B cell (primary cell): ENCODE measurements at places on chromosomes 11 and 22. TPM values are rescaled to one million over a fixed set of nuclear protein-coding genes. Genes with fewer than 3 reads are reported as not detected.

DNA sequence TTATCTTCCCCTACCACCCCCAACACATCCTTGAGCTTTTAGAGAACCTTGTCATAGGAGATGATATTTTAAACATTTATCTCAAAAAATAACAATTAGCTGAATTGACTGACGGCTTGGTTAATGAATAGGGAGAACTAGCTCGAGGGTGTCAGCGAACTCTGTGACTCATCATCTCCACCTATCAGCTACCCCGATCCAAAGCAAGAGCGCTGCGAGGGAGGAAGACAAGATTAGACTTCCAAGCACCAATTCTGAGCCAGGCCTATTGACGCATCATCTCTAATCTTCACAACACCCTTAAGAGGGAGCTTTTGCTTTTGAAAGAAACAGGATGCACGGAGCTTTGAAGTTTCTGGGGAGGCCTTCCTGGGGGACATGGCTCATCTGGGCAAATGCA lies 51.0 kb upstream of the GALNT18 start:
- no peak overlapping the region for H3K4me3 ChIP-seq
- no peak for DNase-seq
- H3K36me3 ChIP-seq, result no peaks in the 10 kb centered on the region

- no peaks in the 10 kb centered on the region for H3K4me1 ChIP-seq
- H3K36me3 ChIP-seq, result no peaks in the 10 kb centered on the region
- no peaks in the 10 kb centered on the region for H3K27me3 ChIP-seq
- no peak overlapping the region for H3K27ac ChIP-seq
- no peak overlapping the region for H3K4me3 ChIP-seq
Measured at GRCh38 chr11:104695065-104695463, 203.2 kb downstream of the CASP12 start.

GRCh38 chr11:680970-681369 lies 14.1 kb downstream of the DEAF1 start:
- no peak overlapping the region for H3K27ac ChIP-seq
- no peaks in the 10 kb centered on the region for H3K27me3 ChIP-seq
- H3K4me3 ChIP-seq, result no peak overlapping the region
- H3K36me3 ChIP-seq, result peaks cover 46% of the 10 kb centered on the region

- DNase-seq, result no peak
- no peak overlapping the region for H3K27ac ChIP-seq
- no peak overlapping the region for H3K4me3 ChIP-seq
Measured at GRCh38 chr22:22245935-22246525, 1.4 kb downstream of the VPREB1 start.

- peaks cover 62% of the 10 kb centered on the region for H3K27me3 ChIP-seq
- peak overlapping the region; percentile 68 for H3K4me3 ChIP-seq
- DNase-seq, result no peak
- peaks cover 51% of the 10 kb centered on the region for H3K4me1 ChIP-seq
- no peaks in the 10 kb centered on the region for H3K36me3 ChIP-seq
Measured at GRCh38 chr22:20431511-20432192, 6.0 kb downstream of the SCARF2 start.

DNA sequence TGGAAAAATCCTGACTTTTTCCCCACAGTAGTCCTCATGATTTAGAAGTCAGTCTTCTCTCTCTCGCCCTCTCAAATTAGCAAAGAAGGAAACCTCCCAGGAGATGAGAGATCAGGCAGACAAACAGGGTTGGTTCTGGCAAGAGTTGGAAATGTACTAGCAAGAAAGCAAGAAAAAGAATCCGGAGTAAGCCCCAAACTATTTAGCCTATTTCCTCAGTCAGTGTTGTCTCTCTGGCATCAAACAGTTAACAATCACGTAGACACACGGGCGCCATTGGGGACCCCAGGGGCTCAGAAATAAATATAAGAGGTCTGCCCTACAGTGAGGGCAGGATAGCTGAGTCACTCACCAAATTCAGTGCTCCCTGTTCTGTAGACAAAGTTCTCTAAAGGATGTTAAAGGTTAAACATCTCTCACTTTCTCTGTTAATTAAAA lies 4.7 kb downstream of the C11orf52 start:
- no peak for DNase-seq
- H3K4me3 ChIP-seq, result no peak overlapping the region

DNA sequence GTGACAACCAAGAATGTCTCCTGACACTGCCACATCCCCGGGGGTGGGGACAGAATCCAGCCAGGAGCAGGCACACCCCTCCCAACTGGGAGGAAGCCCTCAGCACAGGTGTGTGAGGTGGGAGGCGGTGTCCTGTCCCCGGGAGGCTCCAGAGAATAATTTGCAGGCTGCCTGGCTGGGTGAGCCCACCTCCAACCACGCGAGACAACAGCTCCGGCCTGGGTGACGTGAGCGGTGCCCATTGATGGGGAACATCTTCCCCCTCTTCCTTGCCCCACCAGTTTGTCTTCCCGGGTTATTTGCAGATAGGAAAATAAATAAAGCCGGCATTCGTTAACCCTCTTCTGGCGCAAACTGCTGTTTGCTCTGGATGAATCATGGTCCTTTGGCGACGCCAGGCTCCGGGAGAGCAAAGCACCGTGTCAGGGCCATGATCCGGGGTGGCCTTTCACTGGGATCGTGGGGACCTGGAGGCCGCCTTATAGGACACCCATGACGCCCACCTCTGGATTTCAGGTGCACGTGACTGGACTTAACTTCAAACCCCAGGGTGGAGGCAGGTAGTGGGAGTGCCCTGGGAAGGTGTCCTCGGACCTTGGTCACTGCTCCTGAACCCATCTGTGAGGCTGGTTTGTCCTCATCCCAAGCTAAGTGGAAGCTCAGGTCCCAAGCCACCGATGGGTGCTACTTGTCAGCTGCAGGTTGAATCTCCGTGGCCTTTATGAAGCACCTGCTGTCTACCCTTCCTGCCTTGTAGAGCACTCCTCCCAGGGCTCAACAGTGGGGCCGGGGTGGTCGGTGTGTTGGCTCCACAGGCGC lies 13.9 kb downstream of the CCND1 start:
- H3K36me3 ChIP-seq, result no peaks in the 10 kb centered on the region
- no peaks in the 10 kb centered on the region for H3K27me3 ChIP-seq
- H3K4me3 ChIP-seq, result no peak overlapping the region
- DNase-seq, result no peak
- H3K4me1 ChIP-seq, result no peaks in the 10 kb centered on the region

DNA sequence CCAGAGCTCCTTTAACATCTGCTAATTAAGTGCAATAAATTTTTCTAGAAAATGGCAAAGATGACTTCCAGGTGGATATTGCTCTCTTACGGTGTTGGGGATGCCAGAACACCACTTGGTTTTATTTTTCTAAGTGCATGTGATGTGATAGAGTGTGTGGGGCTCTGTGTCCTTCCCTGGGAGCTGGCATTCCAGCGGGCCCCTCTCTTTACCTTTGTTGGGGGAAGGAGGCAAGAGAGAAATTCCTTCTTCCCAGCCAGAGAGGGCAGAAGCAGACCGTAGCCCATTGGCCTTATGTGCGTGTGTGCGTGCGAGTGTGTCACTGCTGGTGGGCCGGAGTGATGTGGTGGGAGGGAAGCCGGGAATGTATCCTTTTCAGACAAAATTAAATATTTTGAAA lies 17.2 kb downstream of the TEF start:
- H3K27ac ChIP-seq, result no peak overlapping the region
- peaks cover 4% of the 10 kb centered on the region for H3K4me1 ChIP-seq
- no peak overlapping the region for H3K4me3 ChIP-seq
- H3K27me3 ChIP-seq, result no peaks in the 10 kb centered on the region
- DNase-seq, result no peak

GRCh38 chr11:75563501-75563977 lies 1.5 kb downstream of the SERPINH1 start:
- H3K27ac ChIP-seq, result no peak overlapping the region
- DNase-seq, result no peak
- H3K27me3 ChIP-seq, result no peaks in the 10 kb centered on the region
- H3K36me3 ChIP-seq, result no peaks in the 10 kb centered on the region

GRCh38 chr11:125593114-125593820 lies 615 bp downstream of the STT3A start:
- peaks cover 27% of the 10 kb centered on the region for H3K4me1 ChIP-seq
- H3K36me3 ChIP-seq, result peaks cover 13% of the 10 kb centered on the region
- H3K27ac ChIP-seq, result peak overlapping the region; percentile 68
- no peaks in the 10 kb centered on the region for H3K27me3 ChIP-seq

DNA sequence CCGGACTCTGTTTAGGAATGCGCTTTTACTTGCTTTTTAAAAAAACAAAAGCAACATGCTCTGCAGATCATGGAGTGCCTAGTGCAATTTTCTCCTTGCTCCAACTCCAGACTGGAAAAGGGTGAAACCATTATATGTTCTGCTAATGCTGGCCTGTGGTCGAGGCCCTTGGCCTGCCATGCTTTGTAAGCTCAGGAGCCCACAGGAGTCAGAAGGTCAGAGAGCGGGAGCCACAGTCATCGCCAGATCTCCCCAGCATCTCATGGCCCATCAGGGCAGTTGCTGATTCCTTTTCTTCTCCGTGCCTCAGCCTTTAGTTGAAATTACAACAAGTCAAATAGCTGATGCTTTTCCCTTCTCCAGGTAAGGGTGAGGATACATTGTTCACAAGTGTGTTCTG lies 80.3 kb downstream of the DDIAS start:
- H3K4me3 ChIP-seq, result no peak overlapping the region
- no peak for DNase-seq
- H3K4me1 ChIP-seq, result peaks cover 9% of the 10 kb centered on the region
- peaks cover 55% of the 10 kb centered on the region for H3K36me3 ChIP-seq

GRCh38 chr11:79461144-79461543 lies 20.3 kb upstream of the TENM4 start:
- no peak overlapping the region for H3K27ac ChIP-seq
- no peak overlapping the region for H3K4me3 ChIP-seq

GRCh38 chr22:30781271-30781875 lies 86.7 kb downstream of the OSBP2 start:
- DNase-seq, result no peak
- no peaks in the 10 kb centered on the region for H3K36me3 ChIP-seq
- no peak overlapping the region for H3K27ac ChIP-seq
- H3K4me3 ChIP-seq, result no peak overlapping the region

- H3K4me3 ChIP-seq, result no peak overlapping the region
- peaks cover 3% of the 10 kb centered on the region for H3K36me3 ChIP-seq
- H3K27ac ChIP-seq, result no peak overlapping the region
Measured at GRCh38 chr11:2561696-2562581, 117.1 kb downstream of the KCNQ1 start.

GRCh38 chr11:8685306-8685705 lies 2.7 kb downstream of the RPL27A start:
- H3K4me3 ChIP-seq, result no peak overlapping the region
- DNase-seq, result no peak
- no peaks in the 10 kb centered on the region for H3K27me3 ChIP-seq
- peaks cover 3% of the 10 kb centered on the region for H3K36me3 ChIP-seq
- no peak overlapping the region for H3K27ac ChIP-seq

DNA sequence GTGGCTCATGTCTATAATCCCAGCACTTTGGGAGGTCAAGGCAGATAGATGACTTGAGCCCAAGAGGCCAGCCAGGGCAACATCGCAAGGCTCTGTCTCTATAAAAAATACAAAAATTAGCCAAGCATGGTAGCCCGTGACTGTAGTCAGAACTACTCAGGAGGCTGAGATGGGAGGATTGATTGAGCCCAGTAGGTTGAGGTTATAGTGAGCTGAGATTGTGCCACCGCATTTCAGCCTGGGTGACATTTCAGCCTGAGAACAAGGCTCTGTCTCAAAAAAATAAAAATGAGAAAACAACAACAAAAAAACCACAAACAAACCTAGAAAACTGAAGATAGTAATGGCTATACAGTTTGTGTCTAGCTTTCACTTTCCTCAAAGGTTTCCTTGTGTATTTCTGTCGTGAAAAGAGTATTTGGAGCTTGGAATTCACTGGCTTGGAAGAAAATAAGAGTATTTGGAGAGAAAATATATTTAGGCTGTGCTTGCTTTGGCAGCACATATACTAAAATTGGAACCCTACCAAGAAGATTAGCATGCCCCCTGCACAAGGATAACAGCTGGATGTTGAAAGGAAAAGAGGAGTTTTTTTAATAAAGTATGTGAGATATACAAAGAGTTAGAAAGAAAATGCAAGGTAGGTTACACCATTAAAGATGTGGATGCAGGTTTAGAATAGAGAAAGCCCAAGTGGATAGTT lies 3.9 kb upstream of the BIRC3 start:
- no peaks in the 10 kb centered on the region for H3K27me3 ChIP-seq
- H3K27ac ChIP-seq, result peak overlapping the region; percentile 98
- no peaks in the 10 kb centered on the region for H3K36me3 ChIP-seq
- no peak for DNase-seq
- H3K4me3 ChIP-seq, result no peak overlapping the region

DNA sequence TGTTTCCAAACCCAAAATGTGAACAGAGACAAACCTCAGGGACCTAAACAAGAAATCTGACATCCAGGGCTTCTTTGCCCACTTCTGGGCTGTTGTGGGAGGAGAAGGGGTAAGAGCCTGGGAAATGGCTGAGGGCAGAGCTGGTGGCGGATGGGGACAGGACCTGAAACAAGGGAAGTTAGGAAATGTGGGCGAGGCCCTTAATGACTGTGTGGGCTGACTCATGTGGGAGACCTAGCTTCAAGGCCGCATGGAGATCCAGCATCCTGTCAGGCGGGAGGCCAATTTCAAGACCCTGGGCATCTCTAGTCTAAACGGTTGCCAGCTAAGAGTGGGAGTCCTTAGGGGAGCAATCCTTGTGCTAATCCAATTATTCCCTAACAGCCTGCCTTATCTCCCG lies 2.1 kb upstream of the OAF start:
- H3K4me3 ChIP-seq, result no peak overlapping the region
- peaks cover 6% of the 10 kb centered on the region for H3K27me3 ChIP-seq
- H3K27ac ChIP-seq, result no peak overlapping the region
- peaks cover 17% of the 10 kb centered on the region for H3K4me1 ChIP-seq
- no peaks in the 10 kb centered on the region for H3K36me3 ChIP-seq

GRCh38 chr11:110200241-110200640 lies 96.2 kb downstream of the RDX start:
- peaks cover 7% of the 10 kb centered on the region for H3K27me3 ChIP-seq
- no peak overlapping the region for H3K4me3 ChIP-seq
- no peaks in the 10 kb centered on the region for H3K36me3 ChIP-seq
- no peaks in the 10 kb centered on the region for H3K4me1 ChIP-seq
- H3K27ac ChIP-seq, result no peak overlapping the region

GRCh38 chr11:67057205-67057672 lies 592 bp downstream of the RHOD start:
- no peaks in the 10 kb centered on the region for H3K36me3 ChIP-seq
- H3K27me3 ChIP-seq, result peaks cover 18% of the 10 kb centered on the region
- no peak for DNase-seq
- peaks cover 9% of the 10 kb centered on the region for H3K4me1 ChIP-seq
- peak overlapping the region; percentile 36 for H3K4me3 ChIP-seq

Gene ZNF408
- 19.2 and 22.3 TPM in 2 replicates for total RNA-seq

Gene POU2AF1
- total RNA-seq, result 404 and 407 TPM in 2 replicates

Gene P2RX6
- 0.49 and 0.83 TPM in 2 replicates for total RNA-seq

Gene SERHL2
- total RNA-seq, result 5.0 and 5.5 TPM in 2 replicates

Gene APOL4
- total RNA-seq, result not detected in 2 replicates

Gene MUC5AC
- total RNA-seq, result not detected in 2 replicates

Gene KIRREL3
- not detected in 2 replicates for total RNA-seq

Gene SLC22A12
- total RNA-seq, result not detected in 2 replicates

Gene KCNQ1
- total RNA-seq, result 28.8 and 31.9 TPM in 2 replicates

Gene BSX
- total RNA-seq, result not detected in 2 replicates
